Amniotic stem cell (primary cell): ENCODE measurements at places on chromosomes 7 and 10.

DNA sequence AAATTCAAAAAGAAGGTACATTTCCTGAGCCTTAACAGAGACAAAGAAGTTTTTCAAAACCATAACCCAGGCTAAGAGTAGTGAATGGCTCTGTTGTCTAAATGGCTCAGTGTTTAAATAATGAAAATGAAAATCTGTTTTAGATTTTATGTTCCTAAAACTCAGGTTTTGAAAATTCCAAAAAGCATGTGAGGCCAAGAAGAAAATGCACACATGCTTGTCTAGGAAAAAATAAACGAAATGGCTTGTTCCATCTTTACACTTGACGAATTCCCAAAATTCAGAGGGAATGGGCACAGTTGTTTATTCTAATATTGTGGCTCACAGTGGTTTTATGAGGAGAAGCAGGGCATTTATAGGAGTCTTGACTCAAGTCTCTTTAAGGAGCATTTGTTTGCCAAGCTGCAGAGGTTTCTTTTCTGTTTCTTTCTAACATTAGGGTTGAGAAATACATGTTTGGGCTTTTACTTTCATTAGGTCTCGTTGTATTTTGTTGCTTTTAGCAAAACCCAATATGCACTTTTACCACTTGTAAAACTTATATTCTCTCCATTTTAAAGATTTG, 527.6 kb upstream of the ANKRD30A start:
- DNase-seq, result no peak

DNA sequence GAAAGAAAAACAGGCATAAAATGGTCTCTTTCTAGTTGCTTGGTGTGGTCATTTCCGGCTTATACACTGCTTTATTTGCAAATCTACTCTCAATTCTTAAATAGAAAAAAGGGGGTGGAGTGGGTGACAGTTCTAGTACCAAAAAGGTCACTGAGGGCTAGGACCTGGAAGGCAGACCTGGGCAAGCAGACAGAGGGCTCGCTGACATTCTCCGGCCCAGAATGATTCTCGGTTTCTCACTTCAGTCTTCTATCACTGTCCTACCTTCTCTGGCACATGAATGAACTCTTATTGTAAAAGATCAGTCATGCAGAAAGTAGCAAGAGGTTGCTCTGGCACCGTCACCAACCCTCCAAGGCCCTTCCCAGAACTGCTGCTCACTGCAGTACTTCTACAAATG, 54.0 kb downstream of the MALSU1 start:
- DNase-seq, result no peak

DNA sequence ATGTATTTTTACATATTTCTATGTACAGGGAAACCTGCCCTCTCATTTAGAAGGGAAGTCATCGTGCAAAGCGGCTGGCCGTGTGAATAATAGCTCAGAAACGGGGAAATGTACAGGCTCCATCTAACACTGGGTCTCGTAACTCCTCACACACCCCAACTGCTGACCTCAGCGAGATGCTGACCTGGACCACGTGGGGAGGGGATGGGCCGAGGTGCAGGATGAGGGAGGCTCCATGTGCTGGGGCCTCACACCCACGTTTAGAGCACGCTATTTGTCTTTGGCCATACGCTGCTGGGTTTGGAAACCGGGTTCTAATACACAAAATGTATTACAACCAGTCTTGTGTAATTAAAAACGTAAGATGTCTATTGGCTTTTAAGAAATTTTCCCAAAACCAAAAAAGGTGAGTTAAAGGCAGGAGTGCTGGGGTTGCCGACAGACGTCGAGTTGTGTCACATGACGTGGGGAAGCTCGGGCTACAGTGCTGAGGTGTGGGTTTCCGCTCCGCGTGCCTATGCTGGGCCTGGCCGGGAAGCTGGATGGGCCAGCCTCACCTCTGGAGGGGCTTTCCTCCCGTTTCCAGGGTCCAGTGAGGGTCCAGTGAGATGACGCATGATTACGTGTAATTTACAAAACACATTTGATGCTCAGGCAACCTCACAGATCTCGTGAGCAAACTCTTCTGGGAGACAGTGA, 215.6 kb downstream of the DNAJB6 start:
- DNase-seq, result no peak

DNA sequence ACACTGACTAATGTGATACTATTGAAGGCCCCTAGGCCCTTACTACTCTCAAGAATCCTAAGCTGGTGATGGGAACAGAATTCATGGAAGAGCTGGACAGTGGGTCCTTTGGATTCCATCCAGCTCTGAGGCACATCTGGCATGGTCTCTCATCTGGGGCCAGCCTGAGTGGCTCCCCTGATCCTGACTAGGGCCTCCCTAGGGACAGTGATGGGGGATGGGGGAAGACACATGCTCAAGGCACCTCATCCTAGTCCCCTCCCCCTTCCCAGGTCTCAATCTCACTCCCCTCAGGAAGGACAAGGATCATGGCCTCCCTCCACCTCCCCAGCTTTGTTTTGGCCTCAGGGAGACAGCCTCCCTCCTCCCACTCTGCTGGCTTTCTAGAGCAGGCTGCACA, 1.8 kb downstream of the KCNIP2 start:
- no peak for DNase-seq

GRCh38 chr7:20329389-20330238, 1.1 kb upstream of the ITGB8 start:
- no peak for DNase-seq

DNA sequence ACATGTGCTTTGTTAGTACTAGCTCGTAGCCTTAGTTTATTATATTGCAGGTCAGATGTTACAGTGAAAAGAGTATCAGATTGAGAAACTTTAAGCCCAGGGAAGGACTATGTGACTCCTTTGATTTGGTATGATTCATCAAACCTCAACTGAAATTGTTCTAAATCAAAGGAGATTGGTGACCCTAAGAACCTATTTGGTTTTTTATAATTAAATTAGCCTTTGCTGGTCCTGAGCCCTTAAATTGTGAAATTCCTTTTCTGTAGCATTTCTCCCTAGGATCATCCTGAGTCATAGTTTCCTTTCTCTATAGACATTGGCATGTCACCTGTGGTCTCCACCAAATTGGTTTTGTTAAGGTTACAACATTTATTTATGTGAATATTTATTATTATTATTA, 89.7 kb downstream of the POLR1F start:
- no peak for DNase-seq

DNA sequence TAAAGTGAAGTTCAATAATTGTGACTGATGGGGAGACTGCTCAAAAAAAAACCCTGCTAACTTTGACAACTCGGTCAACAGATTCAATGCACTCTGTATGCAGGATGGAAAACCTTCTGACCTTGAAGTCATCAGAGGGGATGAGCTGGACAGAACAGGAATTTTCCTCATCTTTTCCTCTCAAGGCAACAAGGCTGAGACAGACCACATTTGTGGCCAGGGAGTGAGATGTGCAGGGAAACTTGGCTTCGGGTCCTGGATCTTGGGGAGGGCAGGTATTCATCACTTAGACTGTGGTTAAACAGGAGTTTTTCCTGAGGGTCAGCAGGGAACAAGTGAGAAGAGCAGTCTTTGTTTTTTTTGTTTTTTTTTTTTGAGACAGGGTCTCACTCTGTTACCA, 100.6 kb downstream of the BAMBI start:
- DNase-seq, result no peak

GRCh38 chr10:125080984-125081383, 79.4 kb downstream of the CTBP2 start:
- no peak for DNase-seq

DNA sequence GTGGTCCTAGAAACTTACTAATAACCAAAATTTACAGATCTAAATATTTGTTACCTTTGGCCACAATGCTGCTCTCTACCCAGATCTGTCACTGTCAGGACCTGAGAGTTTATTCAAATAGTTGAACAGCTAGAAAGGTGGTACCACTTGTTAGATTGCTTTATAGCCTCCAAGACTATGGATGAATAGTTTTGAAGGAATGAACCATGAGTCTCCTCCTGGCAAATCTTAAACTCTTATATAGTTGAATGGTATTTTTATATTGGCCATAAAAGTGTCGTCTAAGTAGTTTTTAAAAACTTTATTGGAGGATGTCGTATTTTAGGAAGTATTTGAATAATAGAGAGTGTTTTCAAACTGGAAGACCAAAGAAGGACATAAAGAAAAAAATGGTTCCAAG, 178.7 kb downstream of the AHR start:
- no peak for DNase-seq

GRCh38 chr10:114352653-114353298, 51.5 kb downstream of the AFAP1L2 start:
- DNase-seq, result no peak

DNA sequence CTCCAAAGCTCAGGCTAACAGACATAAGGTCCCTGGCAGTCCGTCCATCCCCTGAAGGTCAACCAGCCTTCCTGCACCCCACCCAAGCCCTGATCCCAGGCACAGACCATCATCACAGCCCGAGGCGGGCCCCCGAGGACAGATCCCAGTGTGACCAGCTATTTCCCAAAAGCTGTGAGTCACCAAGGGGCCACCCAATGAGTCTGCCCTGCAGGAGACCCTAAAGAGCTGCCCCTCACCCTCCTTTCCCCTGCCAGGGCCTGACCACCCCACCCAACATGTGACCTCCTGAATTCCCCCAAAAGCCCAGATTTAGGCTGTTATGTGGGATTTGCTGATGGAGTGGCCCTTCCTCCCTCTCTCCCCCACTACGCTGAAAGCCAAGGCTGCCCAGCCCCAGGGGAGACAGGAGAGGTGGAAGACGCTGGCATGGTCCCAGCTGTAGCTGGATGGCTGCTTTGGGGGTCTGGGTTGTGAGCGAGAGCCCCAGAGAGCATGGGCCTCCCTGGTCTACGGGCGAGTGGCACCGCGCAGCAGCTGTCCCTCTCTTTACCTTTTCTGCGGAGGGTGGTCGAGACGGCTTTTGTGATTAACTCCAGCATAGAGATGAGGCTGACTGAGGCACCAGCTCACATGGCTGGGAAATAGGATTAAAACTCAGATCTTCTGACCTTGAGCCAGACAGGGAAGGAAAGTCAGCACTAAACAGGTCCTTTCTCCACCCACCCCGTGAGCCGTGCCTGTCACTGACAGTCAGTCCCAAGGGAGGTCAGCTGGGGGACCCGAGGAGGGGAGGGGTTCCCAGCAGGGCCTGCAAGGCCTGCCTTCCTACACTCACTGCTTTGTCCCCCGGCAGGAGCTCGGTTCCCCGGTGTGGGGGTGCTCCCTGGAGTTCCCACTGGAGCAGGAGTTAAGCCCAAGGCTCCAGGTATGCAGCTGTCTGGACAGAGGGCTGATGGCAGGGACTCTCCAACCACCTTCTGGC, 16.7 kb downstream of the ELN start:
- no peak for DNase-seq

GRCh38 chr7:121083790-121084251, 95.3 kb downstream of the CPED1 start:
- no peak for DNase-seq

DNA sequence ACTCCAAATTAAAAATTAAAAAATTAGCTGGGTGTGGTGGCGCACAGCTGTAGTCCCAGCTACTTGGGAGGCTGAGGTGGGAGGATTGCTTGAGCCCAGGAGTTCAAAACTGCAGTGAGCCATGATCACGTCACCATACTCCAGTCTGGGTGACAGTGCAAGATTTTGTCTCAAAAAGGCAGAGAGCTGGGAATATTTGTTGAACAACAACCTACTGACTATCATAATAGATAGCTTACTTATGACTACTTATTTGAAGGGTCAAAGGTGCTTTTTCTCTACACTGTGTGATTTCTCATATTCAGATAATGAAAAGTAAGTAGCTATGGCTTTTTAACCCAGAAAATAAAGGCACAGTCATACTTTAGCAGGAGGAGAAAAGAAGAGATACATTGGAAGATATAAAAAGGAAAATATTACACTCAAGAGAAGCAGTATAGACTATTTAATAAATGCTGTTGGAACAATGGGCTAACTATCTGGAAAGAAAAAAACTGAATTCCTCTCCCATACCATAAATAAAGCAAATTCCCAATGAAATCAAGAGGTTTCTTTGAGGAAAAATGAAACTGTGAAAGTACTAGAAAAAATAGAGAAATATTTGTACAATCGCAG, 6.7 kb downstream of the GSDME start:
- no peak for DNase-seq

GRCh38 chr7:135236727-135237126, 3.1 kb downstream of the STRA8 start:
- no peak for DNase-seq

- DNase-seq, result no peak
Observed at GRCh38 chr7:158563911-158564662, 23.5 kb downstream of the PTPRN2 start.

- DNase-seq, result no peak
Observed at GRCh38 chr7:20778063-20778721, 8.5 kb downstream of the SP8 start.

- no peak for DNase-seq
Observed at GRCh38 chr7:27933671-27934565, 194.0 kb downstream of the TAX1BP1 start.

- DNase-seq, result no peak
Observed at GRCh38 chr7:77667459-77668086, 28.7 kb upstream of the RSBN1L start.

GRCh38 chr7:16465469-16466361, at the start of gene SOSTDC1:
TSS of gene SOSTDC1 (minus strand) at chr7:16465738. CDS start at chr7:16465668, 70 bp downstream.
- no peak for DNase-seq

DNA sequence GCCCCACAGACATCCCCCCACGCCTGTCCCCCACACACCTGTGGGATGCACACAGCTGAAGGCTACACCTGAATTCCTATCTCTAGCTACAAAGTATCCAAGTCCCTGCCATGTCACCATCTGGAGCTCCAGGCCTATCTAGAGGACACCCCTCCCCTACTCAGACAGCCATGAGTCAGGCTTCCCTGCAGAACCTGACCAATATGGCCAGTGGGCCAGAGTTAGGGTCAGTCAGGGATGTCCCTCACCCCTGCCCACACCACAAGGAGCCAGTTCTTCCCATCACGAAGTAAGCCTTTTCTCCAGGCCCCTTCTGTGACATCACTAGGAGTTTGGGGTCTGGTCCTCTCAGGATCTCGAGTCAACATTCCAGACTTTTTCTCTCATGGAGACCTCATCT, 10.6 kb upstream of the SLC18A3 start:
- no peak for DNase-seq
